ENCODE measurements at places on chromosomes 13 and 19.

GRCh38 chr19:42254850-42255765 lies at the start of gene ERF:
ERF (minus strand) TSS chr19:42255128; CDS start chr19:42254999, 129 bp downstream.
- DNase-seq, result peak; percentile 93

DNA sequence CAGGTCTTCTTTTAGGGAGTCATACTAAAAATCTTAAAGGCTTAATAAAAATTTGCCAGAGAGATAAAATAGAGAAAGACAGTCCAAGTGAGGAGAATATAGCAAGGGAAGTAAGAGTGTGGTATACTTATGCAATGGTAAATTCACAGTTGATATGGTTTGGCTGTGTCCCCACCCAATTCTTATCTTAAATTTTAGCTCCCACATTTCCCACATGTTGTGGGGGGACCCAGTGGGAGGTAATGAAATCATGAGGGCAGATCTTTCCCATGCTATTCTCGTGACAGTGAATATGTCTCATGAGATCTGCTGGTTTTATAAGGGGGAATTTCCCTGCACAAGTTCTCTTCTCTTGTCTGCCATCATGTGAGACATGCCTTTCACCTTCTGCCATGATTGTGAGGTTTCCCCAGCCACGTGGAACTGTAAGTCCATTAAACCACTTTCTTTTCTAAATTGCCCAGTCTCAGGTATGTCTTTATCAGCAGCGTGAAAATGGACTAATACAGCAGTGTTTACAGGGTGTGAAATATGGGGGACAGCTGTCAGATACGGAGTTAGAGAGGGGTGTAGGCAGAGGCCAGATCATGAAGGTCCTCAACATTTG lies 115.4 kb downstream of the UGGT2 start:
- DNase-seq, result no peak

DNA sequence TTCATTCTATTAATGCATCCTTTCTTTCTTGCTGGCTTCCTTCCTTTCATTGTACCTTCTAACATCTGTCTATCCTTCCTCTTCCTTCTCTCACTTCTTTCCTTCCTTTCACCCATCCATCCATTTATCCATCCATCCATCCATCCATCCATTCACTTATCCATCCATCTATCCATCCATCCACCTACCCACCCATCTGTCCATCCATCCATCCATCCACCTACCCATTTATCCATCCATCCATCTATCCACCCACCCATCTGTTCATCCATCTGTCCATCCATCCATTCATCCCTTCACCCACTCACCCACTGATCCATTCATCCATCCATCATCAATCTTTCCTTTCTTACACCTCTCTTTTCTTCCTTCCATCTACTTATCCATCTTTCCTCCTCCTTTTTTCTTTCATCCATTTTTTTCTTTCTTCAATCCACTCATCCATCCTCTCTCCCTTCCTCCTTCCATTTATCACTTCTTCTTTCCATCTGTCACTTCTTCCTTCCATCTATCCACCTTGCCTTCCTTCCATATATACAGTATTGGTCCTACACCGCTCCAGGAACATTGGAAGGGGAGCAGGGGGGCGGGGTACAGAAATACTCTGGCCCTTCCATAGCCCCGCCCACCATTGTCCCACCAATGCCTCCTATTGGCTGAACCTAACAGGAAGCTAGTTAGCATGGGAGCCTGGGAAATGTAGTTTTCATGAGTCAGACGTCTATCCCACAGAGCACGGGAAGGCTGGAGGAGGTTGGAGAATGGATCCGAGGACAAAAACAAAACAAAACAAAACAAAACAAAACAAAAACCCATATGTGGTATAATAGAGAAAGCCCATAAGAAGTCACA lies 45.9 kb downstream of the MBD3L1 start:
- peak; percentile 7 for DNase-seq

GRCh38 chr19:5863030-5863665 lies 7.2 kb downstream of the FUT5 start:
- no peak for DNase-seq

GRCh38 chr19:8306235-8307054 lies 1.7 kb downstream of the CD320 start:
- no peak for DNase-seq

- no peak for DNase-seq
Observed at GRCh38 chr13:39263531-39263930, 225.3 kb downstream of the NHLRC3 start.

DNA sequence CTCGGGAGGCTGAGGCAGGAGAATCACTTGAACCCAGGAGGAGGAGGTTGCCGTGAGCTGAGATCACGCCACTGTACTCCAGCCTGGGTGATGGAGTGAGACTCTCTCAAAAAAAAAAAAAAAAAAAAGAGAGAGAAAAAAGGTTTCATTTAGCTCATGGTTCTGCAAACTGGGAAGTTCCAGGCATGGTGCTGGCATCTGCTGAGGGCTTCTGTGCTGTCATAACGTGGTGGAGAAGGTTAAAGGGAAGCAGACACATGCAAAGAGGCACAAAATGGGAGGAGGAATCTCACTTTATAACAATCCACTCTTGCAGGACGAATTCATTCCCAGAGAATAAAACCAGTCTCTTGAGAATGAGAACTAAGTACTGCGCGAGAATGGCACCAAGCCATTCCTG lies 34.9 kb upstream of the SIAH3 start:
- DNase-seq, result no peak

GRCh38 chr13:66886264-66886663 lies 343.9 kb downstream of the PCDH9 start:
- DNase-seq, result no peak

- DNase-seq, result no peak
Observed at GRCh38 chr13:48731957-48732569, 78.3 kb downstream of the CYSLTR2 start.

GRCh38 chr19:8461376-8461775 lies 16.6 kb downstream of the HNRNPM start:
- DNase-seq, result no peak

- DNase-seq, result no peak
Observed at GRCh38 chr19:34243876-34244578, 10.3 kb upstream of the GARRE1 start.
